G401 (cell line): ENCODE measurements at places on chromosomes 3 and 15.
A peak's percentile ranks its signal among the peaks of the same experiment; 100 is the strongest.

DNA sequence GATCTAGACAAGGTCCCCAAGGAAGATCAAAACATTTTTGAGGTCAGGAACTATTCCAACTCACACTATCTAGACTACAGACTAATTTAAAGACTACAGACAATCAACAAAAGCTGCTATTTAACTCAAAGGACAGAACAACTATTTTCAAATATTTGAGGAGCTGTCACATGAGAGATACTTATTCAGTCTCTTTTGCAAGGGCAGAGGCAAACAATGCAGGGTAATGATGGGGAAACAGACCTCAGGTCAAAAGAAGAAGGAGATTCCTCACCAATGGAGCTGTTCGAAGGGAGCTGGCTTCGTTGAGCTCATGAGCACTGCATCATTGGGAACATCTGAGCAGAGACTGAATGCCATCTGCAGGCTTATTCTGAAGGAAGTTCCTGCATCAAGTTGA is 231.9 kb downstream of the DTWD1 start:
- no peak for DNase-seq

GRCh38 chr15:61051569-61052031 is 177.5 kb downstream of the RORA start:
- peak; percentile 51 for DNase-seq

DNA sequence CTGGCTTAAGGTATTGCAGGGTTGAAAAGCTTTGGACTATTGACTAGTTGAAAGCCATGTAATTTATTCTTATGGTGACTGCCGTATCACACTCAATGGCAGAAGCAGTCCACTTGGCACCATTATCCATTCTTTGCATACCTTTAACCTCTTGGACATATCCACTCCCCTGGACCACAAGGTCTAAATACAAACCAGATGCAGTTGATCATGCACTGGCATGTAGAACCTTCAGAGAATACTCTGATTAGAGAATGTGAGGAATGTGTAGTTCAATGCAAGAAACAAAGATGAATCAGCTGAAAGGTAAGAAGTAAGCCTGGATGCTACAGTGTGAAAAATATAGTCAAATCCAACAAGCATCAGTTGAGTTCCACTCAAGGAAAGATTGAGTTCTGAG is 93.1 kb downstream of the FRMD5 start:
- DNase-seq: no peak

DNA sequence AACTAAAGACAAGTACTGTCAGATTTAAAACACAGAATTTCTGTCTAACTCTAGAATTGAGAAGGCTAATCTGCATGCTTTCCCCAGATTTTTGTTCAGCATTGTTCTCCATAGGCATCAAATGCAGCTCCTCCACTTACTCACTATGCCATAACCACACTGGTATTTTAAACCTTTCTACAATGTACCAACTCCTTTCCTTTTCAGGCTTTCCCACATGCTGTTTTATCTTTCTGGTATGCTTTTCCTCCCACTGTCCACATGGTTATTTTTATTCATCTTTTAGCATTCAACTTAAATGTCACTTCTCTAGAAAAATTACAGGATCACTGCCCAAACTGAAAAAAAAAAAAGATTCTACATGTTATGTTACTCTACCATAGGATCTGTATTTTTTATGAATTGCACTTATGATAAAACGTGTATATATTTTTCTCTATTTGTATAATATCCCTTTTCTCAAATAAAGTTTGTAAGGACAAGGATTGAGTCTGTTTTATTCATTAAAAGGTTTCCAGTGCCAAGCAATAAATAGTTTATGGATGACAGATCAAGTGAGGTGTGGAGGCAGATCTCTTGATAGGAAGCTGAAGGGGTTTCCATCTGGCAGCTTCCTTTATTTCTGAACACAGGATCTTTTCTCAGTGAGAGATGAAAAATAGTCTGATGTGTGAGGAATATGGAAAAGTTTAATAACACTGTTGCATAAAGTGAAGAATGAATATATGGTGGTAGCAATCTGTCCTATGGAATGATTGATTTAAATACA is 1064.5 kb downstream of the ZPLD1 start:
- DNase-seq: no peak

- DNase-seq: peak; percentile 30
Measured at GRCh38 chr15:92884436-92885223, 15.5 kb upstream of the CHD2 start.

GRCh38 chr3:45585371-45585770 is 9.2 kb upstream of the LIMD1 start:
- no peak for DNase-seq

DNA sequence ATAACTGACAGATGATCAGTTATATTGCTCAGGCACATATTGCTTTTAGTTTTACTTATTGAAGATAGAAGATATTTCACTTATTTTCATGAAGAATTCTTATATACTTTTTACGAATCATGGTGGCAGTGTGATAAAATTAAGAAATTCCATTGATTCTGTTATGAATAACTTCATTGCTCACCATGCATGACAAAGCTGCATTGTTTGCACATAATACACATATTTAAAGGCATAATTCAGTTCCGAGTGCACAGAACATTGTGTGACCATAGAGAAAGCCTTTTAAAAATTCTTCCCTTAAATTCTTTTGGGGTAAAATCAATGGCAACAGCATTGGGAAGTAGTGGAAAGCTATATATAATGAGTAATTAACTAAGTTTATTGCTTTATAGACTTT is 82.5 kb upstream of the NAALADL2 start:
- no peak for DNase-seq

DNA sequence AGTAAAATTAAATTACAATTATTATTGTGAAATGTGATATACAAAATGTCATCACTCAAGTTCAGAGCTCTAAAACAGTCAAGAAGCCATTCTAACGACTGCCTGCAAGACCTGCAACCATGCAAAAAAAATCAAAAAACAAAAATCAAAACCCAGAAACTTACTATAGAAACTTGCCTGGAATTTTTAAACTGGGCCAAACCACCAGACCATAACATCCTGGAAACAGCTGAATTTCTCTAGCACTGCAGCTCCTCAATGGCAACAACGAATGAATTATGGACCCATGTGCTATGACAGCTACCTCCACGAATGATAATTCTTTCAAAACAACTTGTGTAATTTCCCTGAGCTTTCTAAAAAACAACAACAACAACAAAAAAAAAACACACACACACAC is 130.0 kb upstream of the KCNMB2 start:
- no peak for DNase-seq

GRCh38 chr3:17182166-17182565 is 297.4 kb downstream of the PLCL2 start:
- DNase-seq: no peak

- peak; percentile 25 for DNase-seq
Measured at GRCh38 chr15:63463036-63463435, 41.4 kb upstream of the USP3 start.

DNA sequence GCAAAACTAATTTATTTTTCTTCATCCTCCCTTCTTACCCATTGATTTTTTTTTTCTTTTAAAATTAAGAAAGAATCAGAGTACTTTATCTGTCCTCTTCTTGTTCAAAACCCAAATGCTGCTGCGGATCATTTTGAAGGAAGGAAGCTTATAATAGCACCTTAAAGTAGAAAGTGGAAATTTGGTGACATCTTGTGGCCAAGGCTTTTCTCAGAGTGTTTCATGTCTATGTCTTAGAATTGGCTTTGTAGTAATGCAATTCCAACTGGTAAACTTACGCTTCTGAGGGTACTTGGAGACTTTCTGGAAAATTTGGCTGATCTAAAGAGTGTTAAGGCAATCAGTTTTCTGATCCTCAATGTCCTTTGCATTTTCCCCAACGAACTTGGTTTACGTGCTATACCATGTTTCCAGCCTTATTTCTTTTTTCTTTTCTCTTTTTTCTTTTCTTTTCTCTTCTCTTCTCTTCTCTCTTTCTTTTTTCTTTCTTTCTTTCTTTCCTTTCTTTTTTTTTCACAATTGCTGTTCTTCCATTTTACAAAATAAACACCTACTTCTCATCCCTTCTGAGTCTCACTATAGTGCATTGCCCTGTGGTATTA is 30.7 kb downstream of the C3orf38 start:
- DNase-seq: peak; percentile 18

DNA sequence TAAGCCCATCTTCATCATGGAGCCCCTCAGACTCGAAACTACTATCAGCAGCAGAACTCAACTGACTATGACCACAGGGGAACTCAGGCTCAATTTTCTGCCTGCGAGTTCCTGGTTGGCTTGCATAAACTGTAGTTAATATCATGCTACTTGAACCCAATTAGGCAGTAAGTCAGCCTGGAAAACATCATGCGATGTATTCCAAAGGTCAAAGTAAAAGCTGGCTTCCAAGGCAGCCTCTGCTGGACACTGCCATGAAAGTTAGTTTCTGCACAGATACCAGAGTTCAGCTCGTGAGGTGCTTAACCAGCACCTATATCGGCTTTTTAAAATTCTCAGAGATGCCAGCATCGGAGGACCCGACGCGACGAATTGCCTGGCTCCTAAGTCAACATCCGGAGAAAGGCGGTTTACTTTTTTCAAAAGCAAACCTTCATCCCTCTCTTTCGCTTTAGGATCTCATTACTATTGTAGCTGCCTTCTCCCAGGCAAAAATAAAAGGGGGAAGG is 3.8 kb downstream of the ANP32A start:
- DNase-seq: no peak

DNA sequence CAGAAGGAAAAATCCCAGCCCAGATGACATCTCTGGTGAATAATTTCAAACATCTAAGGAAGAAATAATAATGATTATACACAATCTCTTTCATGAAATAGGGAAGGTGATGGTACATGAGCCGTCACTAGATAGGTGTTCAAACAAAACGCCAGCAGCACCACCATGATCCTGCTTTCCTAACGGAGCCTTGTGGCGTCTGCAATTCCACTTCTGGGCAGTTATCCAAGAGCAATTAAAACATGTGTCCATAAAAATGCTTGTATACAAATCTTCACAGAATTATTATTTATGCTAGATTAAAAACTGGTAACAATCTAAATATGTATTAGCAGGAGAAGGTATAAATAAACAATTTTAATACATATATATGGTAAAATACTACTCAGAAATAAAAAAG is 33.7 kb downstream of the RTP4 start:
- no peak for DNase-seq

GRCh38 chr15:78790027-78790426 is 21.2 kb downstream of the ADAMTS7 start:
- DNase-seq: no peak

GRCh38 chr3:190238871-190239270 is 83.4 kb downstream of the CLDN1 start:
- DNase-seq: no peak

- DNase-seq: no peak
Measured at GRCh38 chr15:66702787-66703539, 927 bp downstream of the SMAD6 start.

DNA sequence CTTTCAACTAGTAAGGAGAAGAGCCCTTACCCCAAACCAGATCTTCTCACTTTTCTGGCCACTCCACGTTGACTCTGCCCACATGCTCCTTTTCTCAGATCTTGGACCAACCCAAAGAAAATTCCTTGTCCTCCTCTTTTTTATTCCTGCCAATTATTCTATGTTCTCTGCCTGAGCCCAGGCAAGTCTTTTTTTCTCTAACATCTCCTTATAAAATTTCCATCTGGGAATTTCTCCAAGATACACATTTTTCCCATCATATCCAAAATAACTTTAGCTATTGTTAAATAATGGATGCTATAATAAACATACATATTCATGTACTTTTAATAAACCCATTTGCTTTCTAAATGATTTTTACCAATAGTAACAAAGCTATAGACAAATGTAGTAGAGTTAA is 726.0 kb upstream of the ZNF385D start:
- no peak for DNase-seq

- DNase-seq: no peak
Measured at GRCh38 chr3:195768831-195769303, 42.9 kb downstream of the MUC4 start.

DNA sequence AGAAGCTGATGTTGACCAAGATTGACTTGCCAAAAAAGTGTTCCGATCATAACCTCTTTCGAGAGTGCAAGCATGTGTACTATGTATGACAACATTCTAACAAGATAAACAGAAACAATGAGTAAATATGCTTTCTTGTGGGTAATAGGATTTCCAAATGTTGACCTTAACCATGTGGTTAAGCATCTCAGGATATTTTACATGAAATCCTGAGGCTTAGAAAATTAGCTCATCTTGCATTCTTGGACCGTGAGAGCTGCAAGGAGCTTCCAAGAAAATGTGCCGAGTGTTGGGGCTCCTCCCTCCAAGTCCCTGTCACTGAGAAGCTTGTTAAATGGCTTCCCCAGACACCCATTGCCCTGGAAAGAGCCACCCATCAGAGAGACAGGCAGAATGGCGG is 50.1 kb downstream of the C3orf20 start:
- no peak for DNase-seq

- no peak for DNase-seq
Measured at GRCh38 chr3:49013113-49013737, 5.2 kb downstream of the DALRD3 start.

- no peak for DNase-seq
Measured at GRCh38 chr3:135811651-135812050, 153.9 kb upstream of the PPP2R3A start.

DNA sequence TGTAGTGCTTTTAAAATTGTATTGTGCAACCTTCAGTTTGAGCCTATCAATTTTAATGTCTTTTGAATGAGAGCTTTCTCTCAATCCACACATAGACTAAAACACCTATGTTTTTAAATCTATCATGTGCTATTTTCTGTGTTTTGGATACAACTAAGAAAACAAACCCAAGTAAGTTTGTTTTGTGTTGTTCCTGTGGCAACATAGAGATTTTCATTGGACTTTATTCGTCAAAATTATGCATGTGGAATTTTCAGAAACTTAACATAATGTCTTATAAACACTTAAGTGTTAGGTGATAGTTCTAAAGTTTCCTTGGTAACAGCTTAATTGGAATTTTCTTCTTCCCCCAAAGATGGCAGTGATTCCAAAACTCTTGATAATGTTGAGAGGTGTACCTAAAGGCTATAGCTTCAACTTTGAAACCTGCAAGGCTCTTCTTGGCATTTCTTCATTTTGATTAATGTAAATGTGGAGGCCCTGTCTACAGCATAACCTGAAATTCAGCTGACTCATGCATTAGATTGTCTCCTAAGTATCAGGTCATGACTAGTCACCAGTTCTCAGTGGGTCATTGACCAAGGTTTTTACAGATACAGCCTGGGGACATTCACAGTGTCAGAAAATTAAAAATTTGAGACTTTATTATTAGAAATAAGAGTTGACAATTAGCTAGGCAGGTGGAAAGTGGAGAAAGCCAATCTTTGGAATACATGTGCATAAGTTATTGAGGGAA is 44.4 kb downstream of the COL6A5 start:
- no peak for DNase-seq

- peak; percentile 60 for DNase-seq
Measured at GRCh38 chr3:27134171-27134796, 234.9 kb downstream of the NEK10 start.
